GM13977 (cell line): ENCODE measurements at places on chromosomes 11 and 22.

DNA sequence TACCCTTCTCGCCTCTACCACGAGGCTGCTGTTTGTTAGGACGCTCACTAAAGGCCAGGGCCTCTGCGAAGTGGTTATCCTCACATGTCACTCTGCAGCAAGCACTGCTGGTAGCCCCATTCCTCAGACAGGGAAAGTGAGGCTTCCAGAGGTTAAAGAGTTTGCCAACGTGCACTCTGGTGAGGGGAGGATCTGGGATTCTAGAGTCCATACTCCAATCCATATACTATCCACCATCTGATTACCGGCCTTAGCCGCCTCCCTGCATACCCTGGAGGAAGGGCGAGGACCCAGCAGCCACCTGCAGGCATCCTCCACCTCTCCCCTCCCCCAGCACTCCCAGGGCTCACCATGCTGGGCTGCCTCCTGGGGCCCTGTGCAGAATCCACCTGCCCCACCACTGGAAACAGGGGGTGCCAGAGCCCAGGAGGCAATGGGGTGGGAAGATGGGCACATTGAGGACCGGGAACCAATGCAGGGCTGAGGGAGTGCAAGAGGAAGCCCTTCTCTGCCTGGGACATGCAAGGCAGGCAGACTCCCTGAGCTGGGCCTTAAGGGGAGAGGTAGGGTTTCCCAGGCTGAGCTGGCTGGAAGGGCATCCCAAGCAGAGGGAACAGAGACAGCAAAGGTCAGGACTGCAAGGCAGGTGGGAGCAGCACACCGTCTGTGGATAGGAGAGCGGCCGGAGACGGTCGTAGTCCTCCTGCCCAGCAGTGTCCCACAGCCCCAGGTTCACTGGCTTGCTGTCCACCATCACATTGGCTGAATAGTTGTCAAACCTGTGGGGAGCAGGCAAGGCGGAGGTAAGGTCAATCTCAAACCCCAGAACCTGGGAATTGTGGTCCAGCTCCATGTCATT lies 11.7 kb downstream of the RAC2 start:
- DNase-seq = no peak

DNA sequence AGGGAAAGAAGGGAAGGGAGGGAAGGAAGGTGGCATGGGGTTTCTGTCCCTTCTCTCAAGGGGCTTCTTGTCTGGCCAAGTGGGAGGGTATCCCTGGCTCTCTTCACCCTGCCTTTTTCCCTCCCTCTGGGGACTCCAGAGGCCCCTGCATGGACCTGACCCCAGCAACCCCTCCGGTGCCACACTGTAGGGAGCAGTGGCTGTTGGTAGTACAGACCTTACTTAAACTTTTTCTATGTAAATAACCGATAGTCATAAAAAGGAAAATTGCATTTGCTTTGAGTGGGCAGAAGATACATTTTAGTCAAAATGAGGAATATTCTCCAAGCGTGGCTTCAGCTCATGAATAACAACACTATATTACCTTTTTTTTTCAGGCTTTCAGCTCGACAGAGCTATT lies 1384.0 kb downstream of the BRD1 start:
- no peak for DNase-seq

GRCh38 chr22:29716814-29717545 lies 2.8 kb upstream of the CABP7 start:
- DNase-seq = peak; percentile 70

DNA sequence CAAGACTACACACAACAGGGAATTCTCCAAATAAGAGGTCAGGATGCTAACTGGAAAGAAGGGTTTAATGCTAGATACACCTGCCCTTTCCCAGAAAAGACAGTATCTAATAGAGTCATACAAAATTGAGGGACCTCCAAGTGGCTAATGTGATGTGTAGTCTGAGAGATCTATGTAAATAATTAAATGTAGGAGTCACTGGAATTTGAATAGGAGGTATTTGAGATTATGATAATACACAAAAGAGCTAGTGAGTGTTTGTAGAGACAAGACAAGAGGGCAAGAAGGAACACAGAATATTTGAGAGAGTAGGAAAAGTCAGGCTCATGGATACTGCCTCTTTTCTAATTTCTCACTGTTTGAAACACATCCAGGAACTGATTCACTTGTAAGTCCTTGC lies 15.5 kb upstream of the INSC start:
- no peak for DNase-seq

- no peak for DNase-seq
Observed at GRCh38 chr11:116044941-116045340, 540.7 kb upstream of the CADM1 start.

GRCh38 chr11:69249311-69250185 lies 44.4 kb upstream of the MYEOV start:
- no peak for DNase-seq

- DNase-seq = no peak
Observed at GRCh38 chr11:28338371-28338770, 230.2 kb downstream of the METTL15 start.

DNA sequence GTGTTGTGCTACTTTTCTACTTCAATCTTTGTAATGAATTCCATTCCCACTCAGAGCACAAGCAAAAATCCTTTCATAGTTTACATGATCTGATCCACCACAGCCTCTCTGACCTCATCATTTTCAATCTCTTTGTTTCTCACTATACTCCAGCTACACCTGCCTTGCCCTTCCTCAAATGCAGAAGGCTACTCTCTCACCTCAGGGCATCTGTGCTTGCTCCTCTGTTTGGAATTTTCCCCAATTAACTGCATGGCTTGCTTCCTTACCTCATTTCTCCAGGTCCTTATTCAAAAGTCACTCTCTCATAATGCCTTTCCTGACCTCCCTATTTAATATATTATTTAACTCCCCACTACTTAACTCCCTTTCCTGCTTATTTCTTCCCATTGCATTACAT lies 100.6 kb upstream of the OLFML1 start:
- DNase-seq = no peak

GRCh38 chr11:100810666-100811065 lies 123.6 kb downstream of the ARHGAP42 start:
- no peak for DNase-seq

GRCh38 chr11:129086976-129087375 lies 105.1 kb downstream of the ARHGAP32 start:
- no peak for DNase-seq

DNA sequence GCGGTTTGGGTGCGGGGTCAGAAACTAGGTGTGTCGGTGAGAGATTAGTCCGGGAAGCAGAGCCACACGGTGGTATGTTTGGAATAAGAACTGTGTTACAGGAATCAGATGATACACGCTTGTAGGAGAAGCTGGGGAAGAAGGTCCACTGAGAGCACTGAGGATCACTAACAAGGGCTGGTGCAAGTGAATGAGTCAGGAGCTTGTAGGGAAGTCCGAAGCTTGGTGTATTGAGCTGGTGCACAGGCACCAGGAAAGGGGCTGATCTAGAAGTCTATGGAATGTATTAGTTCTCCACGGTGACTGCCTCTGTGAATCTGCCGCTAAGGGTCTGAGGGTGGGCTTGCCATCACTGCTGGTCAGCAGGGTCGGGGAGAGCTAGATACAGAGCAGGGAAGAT lies 18.8 kb upstream of the GRK3 start:
- DNase-seq = no peak

GRCh38 chr22:25362215-25362882 lies 142.9 kb downstream of the CRYBB2 start:
- DNase-seq = peak; percentile 88

- no peak for DNase-seq
Observed at GRCh38 chr11:70080763-70081162, 2.6 kb downstream of the ANO1 start.

- no peak for DNase-seq
Observed at GRCh38 chr11:37402663-37403062, 804.6 kb upstream of the RAG2 start.

- no peak for DNase-seq
Observed at GRCh38 chr22:29833392-29833965, 4.6 kb downstream of the ASCC2 start.

- DNase-seq = no peak
Observed at GRCh38 chr22:43050995-43051394, 36.0 kb upstream of the PACSIN2 start.
